ENCODE measurements at places on chromosomes 12 and 14.

DNA sequence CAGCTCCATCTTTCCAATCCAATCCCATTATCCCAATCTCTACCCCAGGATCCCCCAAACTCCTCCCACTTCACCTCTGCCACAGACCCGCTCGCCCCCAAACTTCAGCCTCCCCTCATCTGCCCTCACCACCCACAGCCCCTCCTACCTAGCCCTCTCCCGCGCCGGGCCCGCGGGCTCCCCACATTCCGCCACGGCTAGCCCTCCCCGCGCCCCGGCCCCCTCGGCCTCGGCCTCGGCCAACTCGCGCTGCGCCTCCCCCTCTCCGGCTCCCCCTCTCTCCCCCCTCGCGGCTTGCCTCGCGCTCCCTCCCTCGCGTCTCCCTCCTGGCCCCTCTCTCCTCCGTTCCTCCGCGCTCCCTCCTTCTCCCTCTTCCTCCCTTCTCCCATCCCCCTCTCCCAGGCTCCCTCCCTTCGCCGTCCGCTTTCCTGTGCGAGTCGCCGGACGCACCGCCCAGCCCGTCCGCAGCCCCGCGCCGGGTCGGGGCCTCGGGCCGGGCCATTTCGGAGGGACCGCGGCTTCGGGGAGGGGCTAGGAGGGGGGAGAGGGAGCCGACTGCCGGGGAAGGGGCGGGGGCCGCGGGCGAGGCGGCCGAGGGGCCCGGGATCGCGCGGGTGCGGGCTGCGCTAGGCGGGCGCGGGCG lies at the start of gene ATN1:
Gene ATN1, plus strand, starts transcription at position 581 of the 643 bp plus-strand sequence. CDS start 6,043 bp downstream, outside the sequence.
- peak; percentile 82 for DNase-seq

GRCh38 chr12:46043972-46044520 lies 53.7 kb upstream of the SCAF11 start:
- DNase-seq = no peak

- DNase-seq = no peak
Observed at GRCh38 chr12:128813883-128814282, 9.9 kb downstream of the SLC15A4 start.

DNA sequence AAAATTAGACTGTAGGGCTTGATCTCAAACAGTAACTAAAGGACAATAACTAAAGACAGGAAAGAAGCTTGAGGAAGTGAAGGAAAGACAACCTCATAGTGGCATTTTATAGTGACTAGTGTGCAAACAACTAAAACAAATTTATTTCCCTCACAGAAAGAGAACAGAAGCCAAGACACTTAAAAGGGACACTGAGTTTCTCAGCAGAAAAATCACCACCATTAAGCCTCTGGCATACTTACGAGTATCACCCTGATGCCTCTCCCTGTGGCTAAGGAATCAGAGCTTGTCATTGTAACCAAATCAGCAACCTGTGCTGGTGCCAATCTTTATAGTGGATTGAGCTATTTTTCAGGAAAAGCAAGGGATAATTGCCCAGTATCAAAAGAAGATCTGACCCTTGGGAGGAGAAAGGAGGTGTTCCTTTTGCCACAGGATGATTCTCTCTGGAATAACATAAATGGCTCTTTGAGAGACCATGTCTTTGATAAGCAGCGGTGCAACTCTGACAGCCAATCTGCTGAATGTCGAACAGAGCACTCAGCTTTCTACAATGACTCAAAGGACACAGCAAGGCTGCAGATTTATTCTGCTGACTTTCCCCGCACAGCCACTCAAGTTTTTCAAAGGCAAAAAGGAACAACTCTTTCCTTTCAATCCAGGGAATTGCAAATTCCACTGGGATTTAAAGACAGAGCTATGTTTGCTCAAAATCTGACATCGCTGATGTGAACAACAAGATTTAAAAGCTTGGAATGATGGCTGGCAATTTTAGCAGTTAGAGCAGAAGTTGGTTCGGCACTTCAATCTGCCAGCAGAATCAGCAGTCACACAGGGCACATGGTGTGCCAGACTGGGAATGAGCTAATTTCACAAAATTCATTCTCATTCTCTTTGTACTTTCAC lies 34.6 kb downstream of the ATF7 start:
- peak; percentile 63 for DNase-seq

Measured in dorsolateral prefrontal cortex (tissue), 122 donors.